ENCODE measurements at places on chromosomes 11 and 22. TPM values are rescaled to one million over a fixed set of nuclear protein-coding genes. Genes with fewer than 3 reads are reported as not detected.

DNA sequence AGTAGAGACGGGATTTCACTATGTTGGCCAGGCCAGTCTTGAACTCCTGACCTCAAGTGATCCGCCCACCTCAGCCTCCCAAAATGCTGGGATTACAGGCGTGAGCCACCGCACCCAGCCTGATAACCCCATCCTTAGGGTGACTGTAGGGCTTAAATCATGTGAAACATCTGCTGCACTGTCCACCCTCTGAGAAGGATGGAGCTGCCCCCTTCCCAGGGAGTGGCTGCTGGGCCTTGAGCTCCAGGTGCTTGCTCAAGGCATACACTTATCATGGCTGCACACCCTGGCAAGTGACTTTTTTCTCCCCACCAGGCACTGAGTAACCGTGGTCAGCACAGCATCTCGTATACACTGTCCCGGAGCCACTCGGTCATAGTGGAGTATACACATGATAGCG, 5.3 kb downstream of the PELI3 start:
- DNase-seq = no peak

DNA sequence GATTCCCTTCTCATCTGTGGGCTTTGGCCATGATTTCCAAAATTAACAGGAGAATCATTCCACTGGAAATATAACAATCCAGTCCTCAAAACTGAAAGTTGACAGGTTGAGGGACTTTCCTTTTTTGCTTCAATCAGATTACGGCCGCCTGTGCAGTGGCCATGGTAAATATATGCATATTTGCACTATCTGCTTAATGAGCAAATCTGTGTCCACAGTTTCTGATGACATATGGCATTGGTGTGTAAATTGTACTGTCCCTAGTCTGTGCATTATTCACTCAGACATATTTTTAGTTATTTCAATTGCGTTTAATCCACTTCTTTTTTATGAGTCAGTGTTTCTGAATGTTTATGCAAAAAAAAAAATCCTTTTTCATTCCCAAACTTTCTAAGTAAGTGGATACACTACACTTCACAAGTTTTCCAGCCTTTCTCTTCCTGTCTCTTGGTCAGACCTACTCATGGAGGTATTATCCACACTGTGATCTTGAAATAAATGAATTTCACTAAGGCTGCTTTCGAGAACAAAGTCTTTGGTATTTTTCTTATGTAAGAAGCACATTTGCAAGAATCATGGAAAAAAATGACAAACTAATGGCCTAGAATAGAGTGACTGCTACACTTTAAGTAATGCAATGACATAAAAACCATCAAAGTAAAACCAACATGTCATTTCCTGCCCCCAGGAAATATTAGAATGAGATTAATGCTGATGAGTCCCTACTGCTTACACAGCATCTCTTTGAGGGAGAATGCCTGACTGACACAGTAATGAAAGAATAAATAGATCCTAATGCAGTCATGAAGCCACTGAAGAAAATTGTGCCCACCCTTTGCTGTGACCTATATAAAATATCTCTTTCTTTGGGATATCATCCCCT, 76.4 kb upstream of the MTNR1B start:
- no peak for DNase-seq

GLYATL2 gene
- not detected for total RNA-seq

DNA sequence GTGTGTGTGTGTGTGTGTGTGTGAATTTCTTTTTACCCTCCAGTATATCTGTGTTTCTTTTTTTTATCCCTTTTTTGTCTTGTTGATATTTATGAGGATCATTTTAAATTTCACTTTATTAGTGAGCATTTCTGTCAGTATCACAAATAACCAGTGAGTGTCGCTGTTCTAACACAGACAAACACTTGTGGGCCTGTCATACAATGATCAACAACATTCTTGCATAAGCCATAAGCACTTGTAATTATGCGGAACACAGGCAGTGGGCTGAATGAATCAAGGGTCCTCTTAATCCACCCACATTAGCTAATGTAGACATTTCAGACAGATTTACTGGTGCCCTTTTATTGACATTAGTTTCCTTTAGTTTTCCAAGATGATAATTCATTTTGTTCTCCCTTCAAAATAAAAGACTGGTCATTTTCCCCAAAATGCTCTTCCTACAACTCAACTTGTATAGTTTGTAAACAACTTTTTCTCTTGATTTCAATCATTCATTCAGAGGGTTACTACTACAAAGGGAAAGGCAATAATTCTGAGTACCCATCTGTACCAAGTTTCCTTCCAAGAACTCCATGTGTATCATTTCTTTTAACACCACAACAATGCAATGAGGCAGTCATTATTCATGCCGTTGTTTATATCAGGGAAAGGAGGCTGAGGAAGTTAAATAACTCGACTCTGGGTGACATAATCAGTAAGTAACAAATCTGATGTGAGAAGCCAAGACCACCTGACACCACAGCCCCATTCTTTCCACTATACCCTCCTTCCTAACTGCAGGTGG, 34.5 kb upstream of the ANO3 start:
- DNase-seq = no peak

DNA sequence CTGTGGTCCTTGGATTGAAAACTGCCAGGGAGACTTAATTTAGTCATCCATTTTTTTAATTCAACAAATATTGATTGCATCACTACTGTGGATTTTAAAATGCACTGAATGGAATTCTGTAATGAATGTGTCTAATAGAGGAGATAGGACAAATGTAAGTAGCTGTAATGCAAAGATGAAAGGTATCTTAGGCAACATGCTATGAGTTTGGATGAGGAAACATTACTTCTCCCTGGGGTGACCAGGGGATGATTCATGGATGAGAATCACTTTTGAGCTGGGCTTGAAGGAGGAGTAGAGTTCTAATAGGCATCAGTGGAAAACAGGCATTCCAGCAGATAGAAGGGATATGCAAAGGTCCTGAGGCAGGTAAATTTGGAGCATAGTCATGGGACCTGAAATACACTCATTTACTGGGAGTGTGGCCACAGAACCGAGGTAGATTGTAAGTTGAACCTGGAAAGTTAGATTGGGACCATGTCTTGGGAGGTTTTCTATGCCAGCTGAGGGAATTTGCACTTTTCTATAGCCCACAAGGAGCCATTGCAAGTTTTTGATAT, 43.4 kb downstream of the PKNOX2 start:
- DNase-seq = no peak

GRCh38 chr11:76654298-76654851, 16.2 kb downstream of the LRRC32 start:
- no peak for DNase-seq

PRG3 gene
- not detected for total RNA-seq

DNA sequence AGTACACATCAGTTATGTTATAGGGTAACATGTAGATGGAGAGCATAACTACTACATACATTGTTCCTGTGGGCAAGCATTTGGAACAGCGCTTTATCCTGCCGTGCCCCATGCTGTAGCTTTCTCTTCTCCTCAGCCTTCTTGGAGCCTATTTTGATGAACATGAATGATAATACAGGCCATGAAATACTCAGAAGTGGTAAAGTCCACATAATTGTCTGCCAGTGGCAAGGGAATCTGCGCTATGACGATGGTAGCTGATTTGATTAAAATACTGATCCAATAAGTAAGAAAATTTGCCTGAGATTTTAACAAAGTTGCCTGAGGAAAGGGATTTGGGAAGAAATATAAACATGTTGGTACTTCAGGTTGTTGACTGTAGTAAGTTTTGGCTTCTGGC, 23.3 kb downstream of the ALKBH3 start:
- DNase-seq = no peak

GRCh38 chr11:129861702-129862522, 33.5 kb downstream of the NFRKB start:
- no peak for DNase-seq

CYP2D6 gene
- 2.2 TPM for total RNA-seq

SF1 gene
- total RNA-seq = 423 TPM

DNA sequence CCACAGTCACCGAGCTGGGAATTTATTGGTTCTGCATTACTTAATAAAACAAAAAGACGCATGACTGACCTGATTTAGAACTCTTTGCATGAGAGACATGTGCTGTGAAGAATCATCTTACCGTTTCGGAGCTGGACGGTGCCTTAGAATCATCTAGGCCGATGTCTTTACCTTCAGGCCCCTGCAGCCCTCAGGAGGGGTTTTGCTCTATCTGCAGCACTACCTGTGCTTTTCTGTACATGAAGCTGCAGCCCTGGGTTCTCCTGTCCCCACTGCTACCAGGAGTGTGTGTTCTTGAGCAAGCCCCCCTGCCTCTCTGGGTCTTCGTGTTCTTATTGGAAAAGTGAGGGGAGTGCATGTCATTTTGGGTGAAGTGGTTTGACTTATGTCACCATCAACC, 94.0 kb upstream of the OR4B1 start:
- no peak for DNase-seq

DNA sequence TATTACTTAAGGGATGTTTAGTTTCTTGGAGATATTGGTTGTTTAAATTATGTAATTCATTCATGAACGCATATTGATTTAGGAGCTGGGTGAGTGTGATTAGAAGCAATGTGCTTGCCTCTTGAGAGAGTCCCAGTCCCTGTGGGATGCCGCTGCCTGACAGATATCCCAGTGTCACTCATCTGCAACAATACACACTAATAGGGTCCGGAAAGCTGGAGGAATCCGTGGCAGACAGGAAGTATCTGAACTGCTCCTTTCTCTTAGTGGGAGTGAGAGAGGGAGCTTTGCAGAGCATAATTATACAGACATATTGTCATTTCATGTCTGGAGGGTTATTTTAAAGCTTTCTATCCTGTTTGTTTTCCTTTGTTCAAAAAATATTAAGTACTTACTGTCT, 17.4 kb downstream of the AMOTL1 start:
- no peak for DNase-seq

DNA sequence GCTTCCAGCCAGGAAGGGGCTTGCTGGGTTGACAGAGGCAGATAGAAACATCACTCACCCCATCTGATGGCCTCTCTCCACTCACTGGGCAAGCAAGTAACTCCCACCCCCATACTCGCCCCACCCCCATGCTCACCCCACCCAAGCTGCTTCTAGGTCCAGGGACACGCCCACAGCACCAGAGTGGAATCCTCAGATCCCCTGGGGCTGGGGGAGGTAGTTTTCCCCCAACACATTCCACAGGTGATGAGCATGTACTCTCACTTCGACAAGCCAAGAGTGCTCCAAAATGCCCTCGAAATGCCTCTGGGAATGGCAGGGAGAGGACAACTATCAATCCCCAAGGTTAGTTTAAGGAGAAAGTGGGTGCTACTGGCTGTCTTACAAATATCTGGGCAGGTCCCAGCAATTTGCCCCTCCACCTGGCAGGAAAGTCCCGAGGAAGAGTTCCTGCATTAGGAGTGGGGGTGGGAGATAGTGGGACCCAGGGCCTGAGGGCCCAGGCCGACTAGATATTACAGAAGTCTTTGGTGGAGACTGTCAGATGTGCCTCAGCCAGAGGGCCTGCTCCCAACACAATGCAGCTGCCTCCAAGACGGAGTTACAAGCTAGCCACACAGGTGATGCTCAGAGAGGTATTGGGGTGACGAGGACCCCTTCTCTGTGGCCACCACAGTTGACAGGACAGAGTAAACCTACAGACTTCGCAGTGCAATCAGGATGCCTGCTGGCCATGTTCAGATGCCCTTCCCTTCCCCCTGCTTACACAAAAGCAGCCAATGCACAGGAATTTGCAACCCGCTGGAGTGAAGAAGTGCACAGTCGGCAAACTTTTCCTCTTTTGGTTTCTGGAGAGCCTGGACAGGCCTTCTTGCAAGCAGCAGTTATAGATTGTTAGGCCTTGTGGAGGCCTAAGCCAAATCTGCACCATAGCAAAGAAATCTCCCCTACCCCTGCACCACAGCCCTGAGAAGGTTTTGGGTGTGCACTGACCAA, 2.9 kb upstream of the LMO1 start:
- no peak for DNase-seq

DNA sequence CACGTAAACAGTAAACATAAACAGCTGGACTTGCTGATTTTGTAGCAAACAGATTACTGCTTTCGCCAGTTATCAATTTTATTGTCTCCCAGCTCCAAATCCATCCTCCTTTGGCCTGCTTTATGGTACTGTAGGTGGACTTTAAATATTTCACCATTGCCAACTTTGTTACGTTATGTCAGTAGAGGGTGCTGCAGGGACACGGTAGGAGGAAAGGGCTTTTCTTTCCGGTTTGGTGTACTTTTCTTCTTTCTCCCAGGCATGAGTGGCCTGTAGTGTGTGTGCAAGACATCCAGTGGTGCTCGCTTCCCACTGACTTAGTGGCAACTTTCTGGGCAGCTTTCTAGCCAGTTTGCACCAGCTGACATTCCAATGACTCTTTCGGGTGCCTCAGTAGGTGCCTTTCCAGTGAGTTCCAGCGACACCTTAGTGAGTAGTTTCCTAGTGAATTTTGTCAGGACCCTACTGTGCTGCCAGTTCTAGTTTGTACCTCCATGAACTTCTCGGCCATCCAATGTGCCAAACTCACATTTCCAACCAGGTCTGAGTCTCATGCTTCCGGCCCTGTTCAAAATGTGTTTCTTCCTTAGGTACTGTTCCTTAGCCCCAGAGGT, 267.6 kb upstream of the TENM4 start:
- DNase-seq = no peak

DNA sequence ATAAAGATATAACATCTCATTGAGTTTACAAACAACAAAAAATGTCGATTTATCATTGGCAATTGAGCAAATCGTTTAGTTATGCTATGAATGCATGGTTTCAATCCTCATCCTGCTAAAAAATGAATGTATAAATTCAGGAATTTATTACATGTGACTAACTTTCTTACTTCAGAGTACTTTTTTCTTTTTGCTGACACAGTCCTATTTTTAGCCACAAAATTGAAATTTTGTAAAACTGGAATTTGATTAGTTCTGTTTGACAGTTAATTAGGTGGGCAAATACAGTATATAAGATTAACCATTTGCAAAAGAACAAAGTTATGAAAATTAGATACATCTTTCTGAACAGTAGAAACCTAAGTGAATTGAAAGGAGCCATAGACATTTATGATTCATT, 925.0 kb upstream of the CHORDC1 start:
- DNase-seq = no peak

PRR33 gene
- not detected for total RNA-seq

- DNase-seq = no peak
Observed at GRCh38 chr11:44564670-44565210, 723 bp upstream of the CD82 start.

MS4A6E gene
- not detected for total RNA-seq

- no peak for DNase-seq
Observed at GRCh38 chr11:87368858-87369480, 331.2 kb downstream of the TMEM135 start.

DNA sequence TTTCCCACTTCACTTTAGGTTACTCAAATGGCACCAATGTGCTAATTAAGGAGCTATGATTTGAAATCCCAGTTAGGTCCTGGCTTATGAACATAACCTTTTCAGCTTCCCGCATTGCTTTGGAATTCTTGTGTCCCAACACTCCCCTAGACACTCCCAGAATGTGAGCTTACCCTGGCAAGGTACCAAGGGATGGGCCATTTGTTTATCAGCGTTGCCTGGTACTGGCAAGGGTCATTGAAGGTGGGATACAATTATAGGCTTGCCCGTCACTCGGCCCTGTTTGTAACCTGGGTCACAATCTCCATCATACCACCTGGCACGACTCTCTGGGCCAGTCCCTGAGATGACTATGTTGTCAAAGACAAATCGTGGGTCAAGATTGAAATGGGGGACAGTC, 5.4 kb downstream of the CSRP3 start:
- no peak for DNase-seq

Measured in CD8-positive, alpha-beta memory T cell (primary cell).